ENCODE measurements at places on chromosomes 12 and 14.
A peak's percentile ranks its signal among the peaks of the same experiment; 100 is the strongest.

DNA sequence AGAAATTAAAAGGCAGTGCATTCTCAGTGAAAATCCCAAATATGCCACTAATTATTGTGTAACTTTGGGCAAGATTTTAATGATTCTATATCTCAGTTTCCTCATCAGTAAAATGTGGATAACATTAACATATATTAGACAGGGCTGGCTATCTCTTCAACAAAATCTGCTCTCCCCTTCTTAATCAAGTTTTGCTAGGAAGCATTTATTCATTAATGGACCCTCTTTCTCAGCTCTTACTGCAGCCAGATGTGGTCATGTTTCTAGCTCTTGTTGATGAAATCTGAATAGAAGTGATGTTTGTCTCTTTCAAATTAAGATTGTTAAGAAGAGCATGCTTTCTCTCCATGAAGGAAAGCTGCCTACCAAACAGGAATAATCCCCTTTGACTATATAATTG lies 84.4 kb upstream of the PPFIA2 start:
- no peak for DNase-seq

- no peak for DNase-seq
Observed at GRCh38 chr14:79395061-79395460, 816.2 kb downstream of the DIO2 start.

DNA sequence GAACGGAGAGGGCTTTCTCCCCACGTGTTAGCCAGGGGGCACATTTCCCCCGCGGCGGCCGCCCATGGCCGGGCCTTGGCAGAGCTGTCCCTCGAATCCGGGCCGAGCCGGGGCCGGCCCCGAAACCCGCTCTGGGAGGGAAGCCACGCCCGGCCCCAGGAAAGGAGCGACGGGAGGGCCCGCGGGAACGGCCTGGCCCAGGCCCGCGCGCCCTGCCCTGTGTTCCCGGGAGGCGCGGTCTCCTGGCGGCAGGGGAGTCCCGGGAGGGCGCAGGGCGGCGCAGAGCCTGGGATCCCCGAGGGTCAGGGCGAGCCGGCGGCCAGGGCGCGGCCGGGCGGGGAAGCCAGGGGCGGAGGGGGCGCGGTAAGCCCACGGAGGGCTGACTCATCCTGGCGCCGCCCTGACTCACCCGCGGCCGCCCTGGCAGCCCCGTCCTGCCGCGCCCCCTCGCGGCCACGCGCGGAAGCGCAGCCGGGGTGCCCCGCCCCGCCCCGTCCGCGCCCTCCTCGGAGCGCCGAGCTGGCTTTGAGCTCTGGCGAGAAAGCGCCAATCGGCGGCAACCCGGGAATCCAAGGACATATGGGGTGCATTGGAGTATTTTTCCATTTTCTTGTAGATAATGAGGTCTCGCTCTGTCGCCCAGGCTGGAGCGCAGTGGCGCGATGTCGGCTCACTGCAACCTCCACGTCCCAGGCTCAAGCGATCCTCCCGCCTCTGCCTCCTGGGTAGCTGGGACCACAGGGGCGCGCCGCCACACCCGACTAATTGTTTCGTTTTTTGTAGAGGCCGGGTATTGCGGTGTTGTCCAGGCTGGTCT lies 31.8 kb upstream of the PLEKHG6 start:
- DNase-seq: peak; percentile 53

- peak; percentile 99 for DNase-seq
Observed at GRCh38 chr12:49538510-49539403, at the start of gene KCNH3. KCNH3 (plus strand) TSS chr12:49539030; CDS start chr12:49539417, 387 bp downstream.

DNA sequence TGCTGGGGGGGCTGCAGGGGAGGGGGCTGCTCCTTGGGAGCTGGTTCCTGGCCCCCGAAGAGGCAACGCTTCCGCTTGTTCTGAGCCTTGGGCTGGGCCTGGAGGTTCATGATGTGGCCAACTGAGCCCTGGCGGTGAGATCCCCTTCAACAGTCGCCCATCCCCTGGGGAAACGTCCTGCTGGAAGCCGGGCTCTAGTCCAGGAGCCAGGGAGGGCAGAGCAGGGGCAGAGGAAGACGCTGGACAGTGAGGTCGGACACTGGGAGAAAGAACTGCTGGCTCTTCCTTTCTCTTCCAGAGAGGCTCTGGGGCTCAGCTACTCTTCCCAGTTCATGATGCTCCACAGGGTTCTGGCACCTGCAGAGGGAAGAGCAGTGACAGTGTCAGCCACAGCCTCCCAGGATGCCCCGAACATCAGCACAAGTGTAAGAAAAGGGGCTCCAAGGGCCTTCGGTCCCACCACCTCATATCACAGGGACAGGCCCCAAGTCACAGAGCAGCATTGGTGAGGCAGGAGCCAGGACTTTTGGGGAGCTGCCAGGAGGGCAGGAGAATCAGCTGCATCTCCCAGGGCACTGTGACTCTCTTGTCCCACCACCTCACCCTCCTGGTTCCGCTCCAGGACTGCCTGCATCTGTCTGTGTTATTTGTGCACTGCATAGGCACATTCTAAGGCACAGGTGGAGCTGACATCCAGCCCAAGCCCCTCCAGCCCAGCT lies 25.9 kb upstream of the PNMA1 start:
- DNase-seq: no peak

DNA sequence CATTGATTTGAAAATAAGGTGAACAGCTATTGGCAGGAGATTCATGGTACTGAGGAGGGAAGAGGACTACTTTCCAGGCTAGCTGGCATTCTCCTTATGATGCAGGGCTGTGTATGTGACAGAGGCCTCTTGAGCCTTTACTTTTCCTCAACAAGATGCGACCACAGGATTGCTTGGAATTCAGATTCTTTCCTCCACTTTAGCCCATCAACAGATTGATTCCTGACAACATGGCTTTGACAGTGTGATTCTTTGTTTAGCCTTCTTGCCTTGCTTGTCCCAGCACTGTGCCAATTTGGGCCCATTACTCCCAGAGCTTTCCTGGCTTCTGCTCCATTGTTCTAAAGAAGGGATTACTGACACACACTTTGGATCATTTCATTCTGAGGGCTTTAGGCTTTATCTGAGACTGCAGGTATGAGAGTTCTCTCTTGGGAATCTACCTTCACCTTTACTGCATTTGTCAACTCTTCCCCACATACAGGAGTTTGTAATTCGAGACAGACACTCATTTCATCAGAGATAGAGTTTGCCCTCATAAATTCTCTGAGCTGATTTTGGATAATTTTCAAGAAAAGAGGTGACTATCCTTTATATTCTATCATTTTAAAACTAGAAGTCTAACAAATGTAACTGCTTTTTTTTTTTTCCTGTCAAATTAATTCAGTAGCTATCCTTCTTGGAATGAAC lies 206.4 kb upstream of the GZMB start:
- no peak for DNase-seq

- DNase-seq: no peak
Observed at GRCh38 chr14:92529903-92530302, 16.3 kb downstream of the RIN3 start.

GRCh38 chr14:101226603-101227425 lies 323.3 kb upstream of the RTL1 start:
- no peak for DNase-seq

DNA sequence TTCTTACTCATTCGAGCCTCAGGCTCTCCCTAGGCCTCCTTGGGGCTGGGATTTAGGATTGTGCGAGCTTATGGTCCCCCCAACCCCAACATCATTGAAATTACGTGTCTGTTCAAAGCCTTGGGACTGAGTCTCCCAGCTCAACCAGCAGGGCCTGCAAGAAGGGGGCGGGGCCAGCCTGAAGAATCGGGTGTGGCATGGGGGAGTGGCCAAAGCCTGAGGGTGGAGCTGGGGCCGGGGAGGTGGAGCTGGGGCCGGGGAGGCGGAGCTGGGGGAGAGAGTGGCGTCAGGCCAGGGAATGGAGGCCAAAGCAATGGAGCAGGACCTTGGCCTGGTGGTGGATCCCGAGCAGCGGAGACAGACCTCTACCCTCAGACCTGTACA lies 24.3 kb upstream of the HSPB8 start:
- no peak for DNase-seq

GRCh38 chr12:75714462-75715322 lies 203.3 kb upstream of the KRR1 start:
- DNase-seq: no peak

DNA sequence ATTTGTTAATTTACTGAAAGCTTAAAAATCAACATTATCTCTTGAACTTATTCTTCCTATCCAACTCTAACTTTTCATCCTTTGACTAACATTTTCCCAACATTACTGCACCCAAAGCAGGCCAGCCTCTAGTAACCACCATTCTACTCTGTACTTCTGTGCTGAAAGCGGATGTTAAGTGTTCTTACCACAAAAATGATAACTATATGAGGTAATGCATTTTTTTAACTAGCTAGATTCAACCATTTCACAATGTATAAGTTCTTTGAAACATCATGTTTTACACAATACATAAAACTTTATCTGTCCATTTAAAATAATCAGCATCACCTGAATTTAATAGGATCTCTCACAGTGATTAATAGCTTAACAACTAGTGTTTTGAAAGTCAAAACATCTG lies 468.5 kb upstream of the MGAT4C start:
- DNase-seq: no peak

- DNase-seq: no peak
Observed at GRCh38 chr14:36585100-36585499, 2.7 kb upstream of the NKX2-8 start.

DNA sequence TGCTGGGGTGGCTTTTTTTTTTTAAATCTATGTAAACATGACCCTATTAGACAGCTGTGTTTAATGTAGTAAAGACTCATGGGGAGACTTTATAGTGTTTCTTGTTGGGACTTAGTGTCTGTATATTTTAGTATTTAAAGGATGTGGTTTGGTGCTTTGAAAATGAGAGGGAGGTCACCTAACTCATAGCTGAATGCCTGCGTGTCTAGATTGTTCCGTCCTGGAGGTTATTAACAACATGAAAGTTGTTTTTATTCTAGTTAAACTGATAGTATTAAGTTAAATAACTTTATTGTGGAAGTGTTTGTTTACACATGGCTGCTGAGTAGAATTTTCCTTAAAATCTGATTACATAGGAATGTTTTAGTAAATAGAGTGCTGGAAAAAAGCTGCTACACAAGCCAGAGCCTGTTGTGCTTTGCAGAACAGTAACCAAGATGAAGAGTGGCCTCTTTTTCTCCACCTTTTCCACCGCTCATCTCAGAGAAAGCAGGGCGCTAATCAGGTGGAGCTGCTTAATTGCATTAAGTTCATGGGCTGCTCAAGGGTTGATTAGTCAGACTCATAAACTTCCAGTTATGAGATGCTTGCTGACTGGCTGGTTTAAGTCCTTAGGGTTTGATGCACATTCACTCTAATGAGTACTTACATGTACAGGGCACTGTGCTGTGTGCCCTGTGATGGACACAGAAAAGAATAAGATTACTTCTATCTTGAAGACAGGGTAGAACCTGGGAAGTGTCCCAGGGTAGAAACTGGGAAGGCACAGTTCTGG lies 62.7 kb downstream of the FBXO34 start:
- DNase-seq: no peak

DNA sequence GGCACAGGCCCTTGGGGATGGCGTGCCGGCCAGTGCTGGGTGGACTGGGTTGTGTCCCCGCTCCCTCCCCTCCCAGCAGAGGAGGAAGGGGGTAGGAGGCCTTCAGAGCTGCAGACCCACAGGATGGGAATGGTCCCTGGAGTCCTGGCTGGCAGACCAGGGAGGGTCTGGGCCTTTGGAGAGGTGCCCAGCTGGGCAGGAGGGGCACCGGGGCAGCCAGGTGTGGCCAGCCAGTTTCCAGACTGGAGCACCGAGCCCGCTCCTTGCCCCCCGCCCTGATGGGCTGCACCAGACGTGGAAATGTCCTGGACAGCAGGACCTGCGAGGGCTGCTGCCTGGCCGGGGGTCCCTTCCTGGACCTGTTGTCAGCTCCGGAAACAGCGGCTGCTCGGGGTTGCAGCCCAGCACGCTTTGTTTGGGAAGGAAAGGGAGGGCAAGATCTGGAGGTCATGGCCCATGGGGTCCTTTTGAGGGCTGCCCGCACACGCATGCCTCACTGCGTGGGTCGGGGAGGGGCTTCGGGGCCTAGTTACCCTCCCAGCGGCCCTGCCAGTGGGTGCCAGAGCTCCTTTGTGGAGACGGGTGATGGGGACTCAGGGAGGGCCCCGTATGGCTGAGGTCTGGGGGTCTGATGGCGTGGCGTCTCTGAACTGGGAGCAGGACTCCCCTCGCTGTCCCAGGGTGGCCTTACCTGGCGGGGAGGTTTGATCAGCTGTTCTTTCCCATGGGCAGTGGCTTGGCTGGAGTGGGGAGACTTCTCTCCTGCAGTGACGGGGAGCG lies 9.1 kb downstream of the KIF26A start:
- no peak for DNase-seq

DNA sequence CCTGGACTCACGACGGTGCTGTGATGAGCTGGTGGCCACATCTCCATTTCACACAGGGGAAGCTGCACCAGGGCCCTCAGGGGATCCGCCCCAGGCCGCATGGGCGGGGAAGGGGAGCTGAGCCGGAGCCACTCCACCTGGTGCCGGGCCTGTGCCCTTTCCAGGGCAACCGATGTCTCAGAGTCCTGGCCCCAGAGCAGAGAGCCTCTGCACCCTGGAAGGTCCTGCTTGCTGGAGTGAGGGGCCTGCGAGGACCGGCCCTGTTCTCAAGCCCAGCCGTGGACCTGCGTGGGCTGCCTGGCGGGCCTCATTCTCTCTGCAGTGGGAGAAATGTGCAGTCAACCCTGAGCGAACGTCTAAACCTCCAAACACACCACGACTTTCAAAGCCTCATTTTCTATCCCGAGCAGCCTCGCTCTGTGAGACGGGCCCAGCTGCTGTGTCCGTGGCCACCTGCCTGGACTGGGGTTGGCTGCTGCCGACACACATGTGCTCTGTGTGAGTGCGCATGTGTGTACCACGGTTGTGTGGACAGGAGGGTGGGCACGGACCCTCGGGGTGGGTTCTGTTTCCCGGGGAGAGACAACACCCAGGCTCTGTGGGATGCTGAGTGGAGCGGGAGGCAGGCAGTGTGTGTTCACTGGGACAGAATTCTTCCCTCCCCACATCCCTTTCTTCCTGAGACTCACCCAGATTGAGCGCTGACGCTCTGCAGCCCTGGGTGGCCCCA lies 163.5 kb downstream of the KIF26A start:
- no peak for DNase-seq

- DNase-seq: no peak
Observed at GRCh38 chr12:103712216-103712615, 125.1 kb downstream of the STAB2 start.

Data from 8988T (cell line).